ENCODE measurements at places on chromosomes 1 and 21. TPM values are rescaled to one million over a fixed set of nuclear protein-coding genes. Genes with fewer than 3 reads are reported as not detected.
A peak's percentile ranks its signal among the peaks of the same experiment; 100 is the strongest.

DNA sequence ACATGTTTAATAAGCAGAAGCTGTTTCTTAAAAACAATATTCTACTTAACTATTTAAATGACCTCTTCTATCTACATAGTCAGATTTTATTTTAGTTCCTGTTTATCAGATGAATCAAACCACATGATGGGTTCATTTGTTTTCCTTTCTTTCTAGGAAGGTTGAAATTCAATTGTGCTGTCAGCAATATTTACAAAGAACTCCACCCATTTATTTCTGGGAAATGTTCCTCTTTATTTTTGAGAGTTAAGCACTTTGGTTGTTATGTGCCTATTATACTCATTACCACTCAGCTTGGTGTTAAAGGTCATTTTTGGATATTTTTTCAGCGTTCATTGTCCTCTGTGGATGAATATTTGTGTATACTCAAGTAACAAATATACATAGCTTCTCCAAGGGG, 84.9 kb downstream of the C4BPA start:
- no peak for DNase-seq

DNA sequence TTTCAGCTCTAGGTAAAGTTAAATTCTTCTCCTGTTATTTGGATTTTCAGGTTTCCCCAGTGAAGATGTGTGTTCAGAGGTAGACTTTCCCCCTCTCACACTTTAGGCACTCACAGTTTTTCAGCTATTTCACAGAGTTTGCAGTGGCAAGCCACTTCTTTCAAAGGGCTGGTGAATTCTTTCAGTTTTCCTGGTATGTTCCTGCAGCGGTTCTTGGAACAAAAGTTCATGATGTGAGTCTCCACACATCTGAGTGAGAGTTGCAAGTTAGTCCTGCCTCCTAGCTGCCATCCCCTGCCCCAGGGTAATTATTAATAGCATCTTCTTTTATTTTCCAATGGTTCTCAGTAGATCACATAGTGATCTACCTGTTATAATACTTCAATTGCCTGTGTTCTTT, 27.3 kb upstream of the CD84 start:
- DNase-seq = no peak

- peak; percentile 97 for DNase-seq
These were observed 75.2 kb downstream of the MPZL1 start for GRCh38 chr1:167797015-167797414.

DNA sequence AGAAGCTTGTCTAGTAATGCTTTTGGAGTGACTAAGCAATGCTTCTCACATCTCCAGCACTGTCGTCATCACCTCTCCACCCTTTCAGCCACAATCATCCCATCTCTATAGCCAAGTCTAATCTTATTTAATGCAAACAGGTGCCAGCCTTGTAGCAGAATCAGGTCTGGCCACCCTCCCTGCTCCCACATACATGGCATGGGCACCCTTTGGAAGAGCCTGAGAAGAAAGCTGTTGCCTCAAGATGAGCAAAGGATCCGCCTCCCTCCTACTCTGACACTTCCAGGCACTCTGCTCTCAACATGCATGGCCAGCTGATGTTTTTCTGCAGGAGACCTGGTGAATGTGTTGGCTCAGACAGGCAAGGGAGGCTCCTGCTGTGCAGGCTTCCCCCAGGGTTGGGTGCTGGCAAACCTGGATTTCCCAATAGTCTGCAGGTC, 113.1 kb upstream of the GRIK3 start:
- DNase-seq = no peak

SLAMF9 gene
- not detected for total RNA-seq

DNA sequence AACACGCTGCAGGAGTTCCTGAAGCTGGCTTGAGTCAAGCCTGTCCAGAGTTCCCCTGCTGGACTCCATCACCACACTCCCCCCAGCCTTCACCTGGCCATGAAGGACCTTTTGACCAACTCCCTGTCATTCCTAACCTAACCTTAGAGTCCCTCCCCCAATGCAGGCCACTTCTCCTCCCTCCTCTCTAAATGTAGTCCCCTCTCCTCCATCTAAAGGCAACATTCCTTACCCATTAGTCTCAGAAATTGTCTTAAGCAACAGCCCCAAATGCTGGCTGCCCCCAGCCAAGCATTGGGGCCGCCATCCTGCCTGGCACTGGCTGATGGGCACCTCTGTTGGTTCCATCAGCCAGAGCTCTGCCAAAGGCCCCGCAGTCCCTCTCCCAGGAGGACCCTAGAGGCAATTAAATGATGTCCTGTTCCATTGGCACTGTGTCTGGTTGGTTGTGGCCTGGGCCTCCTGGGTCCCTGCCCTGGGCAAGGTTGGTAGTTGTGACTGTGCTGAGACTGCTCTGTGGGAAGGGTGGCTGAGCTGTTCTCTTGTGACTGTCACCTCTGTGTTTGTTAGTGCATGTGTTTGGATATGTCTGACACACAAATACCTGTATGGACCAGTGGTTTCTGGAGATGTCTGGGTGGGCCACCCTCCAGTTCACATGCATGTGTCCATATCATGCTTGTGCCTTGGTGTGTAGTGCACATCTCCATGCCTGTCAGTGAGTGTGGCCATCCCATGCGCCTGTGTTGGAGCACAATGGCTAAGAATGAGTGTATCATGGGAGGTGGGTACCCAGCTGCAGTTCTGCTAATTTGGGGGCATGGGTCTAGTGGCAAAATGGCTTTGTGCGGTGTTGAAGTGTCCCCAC, 1.4 kb downstream of the SH3BGRL3 start:
- peak; percentile 17 for DNase-seq

- DNase-seq = no peak
These were observed 189.0 kb downstream of the CENPF start for GRCh38 chr1:214791961-214792360.

DNA sequence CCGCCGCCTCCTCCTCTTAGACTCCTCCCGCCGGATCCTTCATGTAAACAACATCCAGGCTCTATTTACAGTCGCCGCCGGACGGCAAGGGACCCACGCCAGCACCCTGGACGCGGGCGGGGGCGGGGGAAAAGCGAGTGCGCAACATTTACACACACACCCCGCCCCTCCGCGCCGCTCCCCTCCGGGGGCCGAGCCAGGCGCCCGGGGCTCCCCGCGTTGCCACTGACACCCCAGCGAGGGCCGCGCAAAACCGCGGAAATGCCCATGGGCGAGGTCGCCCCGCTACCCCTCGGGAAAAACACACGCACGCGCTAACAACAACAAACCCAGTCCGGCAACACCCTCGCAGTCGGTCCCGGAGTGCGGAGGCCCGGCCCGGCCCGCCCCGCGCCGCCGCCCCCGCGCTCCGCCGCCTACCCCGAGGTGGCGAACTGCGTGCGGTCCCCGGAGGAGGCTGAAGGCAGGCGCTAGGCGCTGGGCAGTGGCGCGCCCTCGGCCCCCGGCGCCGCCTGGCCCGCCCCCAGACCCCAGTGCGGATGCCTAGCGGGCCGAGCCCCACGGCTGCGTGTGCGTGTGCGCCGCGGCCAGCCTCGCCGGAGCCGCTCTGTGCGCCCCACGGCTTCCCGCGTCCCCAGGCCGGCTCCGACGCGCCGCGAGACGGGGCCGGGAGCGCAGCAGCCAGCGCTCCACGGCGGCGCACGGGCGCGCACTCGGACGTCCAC, 81.1 kb upstream of the AK4 start:
- peak; percentile 53 for DNase-seq

DNA sequence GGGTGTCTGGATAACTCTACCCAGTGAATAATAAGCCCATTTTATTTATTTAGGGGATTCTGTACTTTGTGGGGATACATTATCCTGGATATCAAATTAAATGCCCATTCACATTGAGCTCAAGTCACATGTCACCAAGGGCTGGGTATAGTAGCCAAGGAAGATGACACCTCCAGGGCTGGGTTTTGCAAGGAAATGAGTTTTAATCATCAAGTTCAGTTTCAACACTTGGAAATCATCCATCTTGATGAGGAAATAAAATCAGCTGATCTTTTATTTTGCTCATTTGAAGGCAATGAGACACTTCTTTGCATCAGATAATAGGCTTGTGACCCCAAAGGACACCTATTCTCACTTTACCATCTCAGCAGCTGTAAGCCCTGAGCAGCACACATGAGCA, 80.0 kb upstream of the TNR start:
- no peak for DNase-seq
